RPMI7951 (cell line): ENCODE measurements at places on chromosomes 12 and 14.

DNA sequence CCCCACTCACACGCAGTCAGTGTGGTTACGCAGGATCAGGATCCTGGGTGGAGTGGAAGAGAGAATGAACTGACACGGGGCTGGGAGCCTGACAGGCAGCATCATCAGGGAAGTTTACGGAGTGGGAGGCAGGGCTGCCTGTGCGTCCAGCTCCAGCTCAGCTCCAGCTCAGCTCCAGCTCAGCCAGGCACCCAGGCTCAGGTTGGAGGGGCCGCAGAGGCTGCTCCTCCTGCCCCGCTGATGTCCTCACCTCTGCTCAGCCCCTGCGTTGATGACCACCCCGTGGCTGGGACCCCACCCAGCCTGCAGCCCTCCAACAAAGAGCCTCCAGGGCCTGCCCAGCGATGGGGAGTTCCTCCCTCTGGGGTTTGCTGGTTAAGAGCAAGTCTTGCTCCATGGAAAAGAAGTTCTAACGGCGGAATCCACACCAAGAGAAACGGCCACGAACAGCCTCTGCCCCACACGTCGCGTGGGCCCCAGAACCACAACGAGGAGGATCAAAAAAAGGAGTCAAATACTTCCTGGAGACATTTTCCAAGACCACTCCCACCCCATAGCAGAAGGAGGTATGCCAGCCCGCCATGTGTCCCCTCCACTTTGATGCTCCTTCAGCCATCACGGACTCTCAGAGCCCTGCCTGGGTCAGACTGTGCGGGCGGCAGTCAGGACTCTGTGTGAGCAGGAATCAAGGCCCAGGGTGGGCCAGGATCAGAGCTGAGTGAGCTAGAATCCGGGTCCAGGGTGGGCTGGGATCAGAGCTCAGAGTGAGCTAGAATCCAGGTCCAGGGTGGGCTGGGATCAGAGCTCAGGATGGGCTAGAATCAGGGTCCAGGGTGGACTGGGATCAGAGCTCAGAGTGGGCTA, 17.7 kb upstream of the C14orf180 start:
- no peak for DNase-seq

GRCh38 chr14:64990296-64990695, 3.6 kb downstream of the FNTB start:
- no peak for DNase-seq

DNA sequence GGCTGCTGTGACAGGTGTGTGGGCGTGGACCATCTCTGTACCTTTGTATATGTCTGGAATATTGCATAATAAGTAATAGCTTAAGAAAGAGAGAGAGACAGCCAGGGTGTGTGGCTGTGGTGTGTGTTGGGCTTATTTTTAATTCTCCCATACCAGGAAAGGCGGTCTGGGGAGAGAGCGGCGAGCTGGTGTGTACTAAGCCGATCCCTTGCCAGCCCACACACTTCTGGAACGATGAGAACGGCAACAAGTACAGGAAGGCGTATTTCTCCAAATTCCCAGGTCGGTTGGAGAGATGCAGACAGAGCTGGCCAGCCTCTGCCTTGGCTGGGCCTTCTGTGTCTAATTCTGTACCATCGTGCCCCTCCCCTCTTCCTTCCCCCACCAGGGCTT, 63.9 kb downstream of the AACS start:
- no peak for DNase-seq

GRCh38 chr12:15253990-15254389, 32.8 kb upstream of the RERG start:
- DNase-seq, result no peak

- no peak for DNase-seq
Measured at GRCh38 chr12:73452672-73453469, 1084.8 kb upstream of the ATXN7L3B start.
